ENCODE measurements at places on chromosomes 7 and 10.

DNA sequence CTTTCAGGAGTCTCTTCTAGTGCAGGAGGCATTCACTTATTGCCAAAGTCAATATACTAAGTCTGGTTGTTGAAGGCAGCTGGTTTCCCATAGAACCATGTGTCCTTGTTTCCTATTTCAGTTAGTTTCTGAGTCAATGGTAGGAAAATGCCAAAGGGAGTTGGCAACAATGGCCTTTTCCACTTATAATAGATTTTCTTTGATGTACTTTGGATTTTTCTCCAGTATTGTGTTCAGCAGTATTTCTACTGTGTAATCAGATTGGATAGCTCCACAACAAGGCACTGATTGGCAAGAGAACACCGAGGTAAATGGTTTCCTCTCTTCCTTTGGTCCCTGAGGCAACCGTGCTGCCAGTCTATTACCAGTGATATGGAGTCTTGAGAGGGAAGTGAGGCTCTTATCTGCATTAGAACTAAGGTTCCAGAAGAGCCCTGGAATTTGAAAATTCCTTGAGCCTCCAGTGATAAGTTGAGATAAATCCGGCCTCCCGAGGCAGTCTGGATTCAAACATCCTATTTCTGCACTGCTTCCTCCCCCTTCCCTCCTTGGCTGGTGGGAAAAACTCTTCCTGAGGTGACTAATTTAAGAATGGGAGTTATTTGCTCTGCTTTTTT is 7.9 kb upstream of the SEPTIN7 start:
- no peak for DNase-seq

- DNase-seq = no peak
These were observed 78.7 kb downstream of the GATA3 start for GRCh38 chr10:8133146-8133545.

- no peak for DNase-seq
These were observed 515 bp downstream of the FASTK start for GRCh38 chr7:151080067-151080521.

DNA sequence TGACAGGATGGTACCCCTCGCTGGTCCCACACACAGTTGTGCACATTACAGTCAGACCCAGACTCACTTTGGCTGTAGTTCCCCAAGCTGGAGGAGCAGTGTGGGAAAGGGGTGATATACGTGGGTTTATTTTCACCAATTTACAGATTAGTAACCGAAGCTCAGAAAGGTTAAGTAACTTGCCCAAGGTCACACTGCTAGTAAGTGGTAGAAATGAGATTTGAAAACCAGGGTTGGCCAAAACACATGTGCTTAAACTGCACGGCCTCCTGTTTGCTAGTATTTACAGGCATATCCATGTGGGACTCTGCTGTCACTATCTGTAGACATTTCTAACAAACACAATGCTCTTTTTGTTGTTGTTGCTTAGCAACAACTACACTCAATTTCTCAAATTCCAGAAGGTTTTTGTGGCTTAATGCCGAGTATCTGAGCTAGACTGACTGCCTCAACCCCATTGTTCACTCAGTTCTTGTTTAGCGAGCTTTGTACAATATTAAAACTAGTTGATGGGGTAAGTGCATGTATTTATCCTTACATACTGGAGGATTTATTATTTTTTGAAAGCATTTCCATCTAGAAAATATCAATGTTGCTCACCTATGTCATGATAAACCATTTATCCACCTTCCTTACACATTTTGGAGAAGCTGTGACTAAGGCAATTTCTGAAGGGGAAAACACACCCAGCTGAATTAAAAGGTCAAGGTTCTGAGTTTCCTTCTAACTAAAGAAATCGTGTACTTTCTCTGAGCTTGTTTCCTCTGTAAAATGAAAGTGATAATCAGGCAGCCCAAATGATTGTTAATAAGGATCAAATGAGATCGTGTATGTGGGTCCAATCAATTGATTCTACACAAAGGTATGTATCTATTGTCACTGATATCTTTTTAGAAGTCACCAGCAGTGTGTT is 5.3 kb upstream of the TMEM139 start:
- peak; percentile 89 for DNase-seq

GRCh38 chr7:148664324-148664723 is 34.4 kb upstream of the CUL1 start:
- peak; percentile 15 for DNase-seq

All from putamen (tissue), 1 donor.